ENCODE measurements at places on chromosomes 1 and 21.

DNA sequence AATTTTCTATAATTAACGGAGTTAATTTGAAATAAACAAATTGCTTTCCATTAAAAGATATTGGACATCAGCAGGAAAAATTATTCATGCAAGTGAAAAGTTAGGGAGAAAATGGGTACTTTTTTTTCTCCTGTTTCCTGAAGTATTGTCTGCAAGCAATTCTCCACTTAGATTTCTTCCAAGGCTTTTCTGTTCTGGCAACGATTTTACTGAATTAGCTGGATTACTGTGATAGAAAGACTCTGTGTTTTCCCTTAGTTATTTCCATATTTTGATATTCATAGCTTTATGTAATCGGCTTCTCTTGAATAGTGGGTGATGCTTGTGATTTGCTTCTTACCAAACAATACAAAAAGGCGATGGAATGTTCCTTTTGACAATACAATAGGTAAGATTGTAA lies 1333.9 kb downstream of the AMY1C start:
- no peak for DNase-seq

GRCh38 chr1:151128800-151129199 lies 17.6 kb downstream of the SEMA6C start:
- DNase-seq: no peak

- no peak for DNase-seq
Observed at GRCh38 chr1:31523769-31524168, 52.5 kb upstream of the TINAGL1 start.

- DNase-seq: no peak
Observed at GRCh38 chr1:45337630-45338325, 2.2 kb upstream of the TOE1 start.

GRCh38 chr1:27713139-27713725 lies 12.5 kb upstream of the FAM76A start:
- DNase-seq: no peak

GRCh38 chr1:115402753-115403184 lies 64.7 kb upstream of the NGF start:
- DNase-seq: no peak

DNA sequence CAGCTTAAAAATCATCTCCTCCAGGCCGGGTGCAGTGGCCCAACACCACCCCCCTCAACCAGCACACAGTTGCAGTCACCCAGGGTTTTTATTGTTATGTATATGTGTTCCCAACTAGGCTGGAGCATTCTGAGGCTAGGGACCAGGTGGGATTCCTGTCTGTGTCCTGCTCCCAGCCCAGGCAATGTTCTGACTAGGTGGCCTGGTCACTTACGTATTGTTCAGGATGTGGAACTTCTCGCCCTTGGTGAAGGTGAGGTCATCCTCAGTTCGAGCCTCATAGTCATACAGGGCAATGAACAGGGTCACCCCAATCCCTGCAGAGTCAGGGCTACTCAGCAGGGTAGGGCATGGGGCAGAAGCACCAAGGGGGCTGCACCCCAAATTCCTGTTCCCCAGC lies 12.2 kb downstream of the FGR start:
- no peak for DNase-seq

DNA sequence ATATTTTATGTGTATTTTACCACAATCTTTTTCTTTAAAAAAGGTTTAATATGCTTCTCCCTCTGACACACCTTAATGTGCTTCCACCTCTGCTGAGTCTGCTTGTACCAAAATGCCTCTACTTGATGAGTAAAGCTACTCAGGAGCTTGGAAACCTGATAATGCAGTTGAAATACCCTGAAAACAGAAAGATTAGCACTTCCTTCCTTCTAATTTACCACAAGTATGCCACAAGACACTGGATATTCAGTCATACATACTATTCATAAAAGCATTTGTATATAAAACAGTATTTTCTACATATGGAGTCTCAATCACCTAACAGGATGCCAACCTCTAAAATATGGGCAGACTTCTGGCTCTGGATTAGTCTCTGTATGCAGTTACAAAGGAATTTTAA lies 55.0 kb downstream of the SLC35D1 start:
- DNase-seq: no peak

DNA sequence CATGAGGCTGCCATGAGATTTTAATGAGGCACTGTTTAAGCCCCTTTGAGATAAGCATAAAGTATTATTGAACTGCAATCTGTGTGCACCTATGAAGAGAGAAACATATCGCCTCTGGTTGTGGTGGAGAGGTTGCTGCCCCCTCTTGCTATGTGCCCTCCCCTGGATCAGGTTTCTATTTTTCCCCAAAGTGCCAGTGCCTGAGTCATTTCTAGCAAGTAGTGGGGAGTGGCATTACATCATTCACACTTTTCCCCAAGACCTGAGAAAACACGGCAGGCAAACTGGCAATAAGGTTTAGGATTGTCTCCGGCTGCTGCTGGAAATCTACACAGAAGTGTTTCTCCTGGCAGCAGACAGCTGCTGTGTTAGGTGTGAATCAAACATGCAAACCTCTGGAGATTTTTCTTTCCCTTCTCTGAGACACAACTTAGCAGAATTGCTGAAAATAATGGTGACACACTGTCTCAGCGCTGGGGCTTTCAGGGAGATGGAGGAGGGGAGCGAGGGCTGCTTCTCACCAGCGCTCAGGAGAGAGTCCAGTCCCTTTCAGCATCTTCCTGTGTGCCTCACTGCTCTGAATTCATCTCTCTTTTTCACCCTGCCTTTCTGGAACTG lies 13.7 kb upstream of the RGS16 start:
- no peak for DNase-seq

GRCh38 chr1:53254011-53254640 lies 15.8 kb upstream of the MAGOH start:
- no peak for DNase-seq

DNA sequence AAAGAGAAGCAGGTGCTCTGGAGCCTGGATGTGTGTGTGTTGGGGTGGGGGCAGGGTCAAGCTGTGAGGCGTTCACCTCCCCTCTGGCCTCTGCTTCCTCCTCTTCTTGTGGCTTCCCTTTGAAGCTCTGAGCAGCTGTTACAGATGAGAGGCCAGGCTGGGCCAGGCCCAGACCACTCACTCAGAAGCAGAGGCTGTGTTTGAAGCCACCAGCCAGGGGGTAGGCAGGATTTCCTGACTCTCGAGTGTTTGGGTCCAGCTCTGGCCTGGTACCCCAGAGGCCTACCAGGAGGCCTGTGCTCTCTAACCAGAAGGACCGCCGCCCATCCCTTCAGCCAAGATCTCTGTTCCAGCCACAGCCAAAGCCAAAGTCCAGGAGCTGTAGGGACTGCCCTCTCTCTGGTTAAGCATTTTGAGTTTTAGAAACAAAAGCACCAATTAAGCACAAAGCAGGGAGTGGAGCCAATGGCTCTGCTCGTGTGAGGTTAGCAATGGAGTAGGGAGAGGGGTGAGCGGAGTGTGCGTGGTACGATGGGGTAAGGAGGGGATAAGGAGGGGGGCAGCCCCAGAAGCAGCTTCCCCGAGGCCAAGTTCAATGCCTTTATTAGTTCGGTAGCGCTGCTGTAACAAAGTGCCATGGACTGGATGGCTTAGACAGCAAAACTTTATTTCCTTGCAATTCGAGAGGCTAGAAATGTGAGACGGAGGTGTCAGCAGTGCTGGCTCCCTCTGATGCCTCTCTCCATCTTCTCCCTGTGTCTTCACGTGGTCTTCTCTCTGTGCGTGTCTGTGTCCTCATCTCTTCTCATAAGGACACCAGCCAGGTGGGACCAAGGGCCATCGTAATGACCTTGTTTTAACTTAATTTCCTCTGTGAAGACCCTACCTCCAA lies 20.5 kb downstream of the RCSD1 start:
- DNase-seq: no peak

DNA sequence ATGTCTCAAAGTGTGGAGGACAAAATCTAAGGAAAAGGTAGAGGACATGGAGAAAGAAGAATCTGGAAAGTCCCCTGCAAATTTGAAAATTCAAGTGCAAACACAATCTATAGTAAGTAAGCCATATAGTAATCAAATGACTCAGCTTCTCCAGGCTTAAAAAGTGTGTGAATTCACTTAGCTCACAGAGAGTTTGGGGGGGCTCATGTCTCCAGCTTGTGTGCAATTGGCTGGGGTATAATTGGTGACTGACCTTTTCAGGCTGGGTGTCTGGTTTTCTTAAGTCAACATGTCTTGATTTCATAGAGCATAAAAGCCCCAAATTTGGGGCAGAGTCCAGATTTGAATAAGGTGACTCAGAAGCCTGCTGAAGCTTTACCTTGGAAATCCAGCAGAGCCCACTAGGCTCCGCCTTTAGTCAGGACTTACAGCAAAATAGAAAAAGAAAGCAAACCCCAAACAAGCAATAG lies 8.6 kb downstream of the CLDN14 start:
- DNase-seq: no peak

Data from stimulated activated CD4-positive, alpha-beta T cell treated with anti-CD3 and anti-CD28 coated beads, Interleukin-1b, Interleukin-23, amount 100 ng/mL, for 24 hours (primary cell).